ENCODE measurements at places on chromosomes 12 and 14.

DNA sequence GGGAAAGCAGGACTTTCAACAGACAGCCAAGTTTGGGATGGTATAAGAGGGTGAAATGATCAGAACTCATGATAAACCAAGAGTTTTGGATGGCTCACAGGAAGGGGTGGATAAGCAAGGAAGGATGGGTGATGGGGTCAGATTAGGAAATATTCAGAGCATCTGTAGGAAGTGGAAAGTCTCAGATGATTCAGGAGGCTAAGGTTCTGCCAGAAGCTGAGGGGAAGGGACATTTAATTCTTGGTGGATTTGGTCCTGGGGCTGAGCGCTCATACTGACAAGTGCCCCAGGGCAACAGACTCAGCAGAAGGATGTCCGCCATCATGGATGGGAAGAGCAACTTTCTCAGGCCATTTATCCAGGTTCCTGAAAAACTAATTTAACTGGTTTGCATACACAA lies 28.4 kb upstream of the BDKRB2 start:
- no peak for DNase-seq

DNA sequence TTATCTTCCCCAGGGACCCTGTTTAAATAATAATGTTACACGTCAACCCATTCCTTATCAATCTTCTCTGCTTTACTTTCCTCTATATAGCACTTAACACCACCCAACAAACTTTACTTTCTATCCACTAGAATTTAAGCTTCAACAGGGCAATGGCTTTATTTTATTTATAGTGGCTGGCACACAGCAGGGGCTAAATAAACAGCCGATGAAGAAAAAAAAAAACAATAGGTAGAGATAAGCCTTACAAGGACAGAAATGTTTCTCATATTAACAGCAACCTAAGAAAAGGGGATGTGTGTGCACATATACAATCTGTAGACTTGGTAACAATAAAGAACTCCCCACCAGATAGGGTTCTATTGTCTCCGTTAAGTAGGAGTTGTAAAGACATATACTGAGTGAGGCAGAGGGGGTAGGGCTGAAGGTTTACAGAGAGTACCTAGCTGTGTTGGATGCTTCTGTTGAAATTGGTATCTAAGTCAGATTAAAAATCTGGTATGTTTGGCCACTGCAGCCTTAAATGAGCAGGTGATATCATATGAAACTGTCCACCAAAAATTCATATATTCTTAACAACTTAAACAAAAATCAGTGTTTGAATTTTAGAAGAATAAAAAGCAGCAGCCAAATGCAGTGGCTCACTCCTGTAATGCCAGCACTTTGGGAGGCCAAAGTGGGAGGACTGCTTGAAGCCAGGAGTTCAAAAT lies 24.7 kb upstream of the AP4S1 start:
- DNase-seq, result no peak

DNA sequence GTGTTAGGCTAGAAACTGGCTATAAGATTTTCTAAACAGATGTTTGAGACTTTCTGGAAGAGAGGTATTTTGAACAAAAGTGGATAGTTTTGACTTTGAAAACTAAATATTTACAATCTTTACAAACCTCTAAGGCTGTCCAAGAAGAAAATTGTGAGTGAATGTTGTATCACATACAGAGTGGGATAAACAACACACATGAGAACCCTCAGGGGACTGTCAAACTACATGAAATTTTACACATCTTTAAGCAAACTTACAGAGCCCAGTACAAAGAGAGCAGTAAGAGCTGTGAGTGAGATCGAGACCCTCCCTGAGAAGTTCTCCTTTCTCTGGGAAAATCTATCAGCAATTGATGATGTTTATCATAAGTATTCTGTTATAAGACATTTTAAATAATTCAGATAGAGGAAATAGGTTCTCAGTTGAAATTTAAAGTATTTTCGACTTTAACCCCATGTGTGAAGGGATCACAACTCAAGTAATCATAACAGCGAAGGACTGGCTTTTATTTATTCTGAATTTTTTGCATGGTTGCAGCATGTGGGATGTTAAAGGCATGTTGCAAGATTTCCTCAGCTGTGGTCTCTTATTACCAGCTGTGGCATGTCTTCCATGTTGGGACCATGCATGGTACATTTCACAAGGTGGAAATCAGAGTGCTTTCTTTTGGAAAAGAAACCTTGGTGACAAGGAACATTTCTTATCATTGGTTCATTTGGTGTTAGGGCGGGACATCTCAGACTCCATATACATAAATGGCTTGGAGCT lies 264.0 kb upstream of the PRICKLE1 start:
- DNase-seq, result no peak

DNA sequence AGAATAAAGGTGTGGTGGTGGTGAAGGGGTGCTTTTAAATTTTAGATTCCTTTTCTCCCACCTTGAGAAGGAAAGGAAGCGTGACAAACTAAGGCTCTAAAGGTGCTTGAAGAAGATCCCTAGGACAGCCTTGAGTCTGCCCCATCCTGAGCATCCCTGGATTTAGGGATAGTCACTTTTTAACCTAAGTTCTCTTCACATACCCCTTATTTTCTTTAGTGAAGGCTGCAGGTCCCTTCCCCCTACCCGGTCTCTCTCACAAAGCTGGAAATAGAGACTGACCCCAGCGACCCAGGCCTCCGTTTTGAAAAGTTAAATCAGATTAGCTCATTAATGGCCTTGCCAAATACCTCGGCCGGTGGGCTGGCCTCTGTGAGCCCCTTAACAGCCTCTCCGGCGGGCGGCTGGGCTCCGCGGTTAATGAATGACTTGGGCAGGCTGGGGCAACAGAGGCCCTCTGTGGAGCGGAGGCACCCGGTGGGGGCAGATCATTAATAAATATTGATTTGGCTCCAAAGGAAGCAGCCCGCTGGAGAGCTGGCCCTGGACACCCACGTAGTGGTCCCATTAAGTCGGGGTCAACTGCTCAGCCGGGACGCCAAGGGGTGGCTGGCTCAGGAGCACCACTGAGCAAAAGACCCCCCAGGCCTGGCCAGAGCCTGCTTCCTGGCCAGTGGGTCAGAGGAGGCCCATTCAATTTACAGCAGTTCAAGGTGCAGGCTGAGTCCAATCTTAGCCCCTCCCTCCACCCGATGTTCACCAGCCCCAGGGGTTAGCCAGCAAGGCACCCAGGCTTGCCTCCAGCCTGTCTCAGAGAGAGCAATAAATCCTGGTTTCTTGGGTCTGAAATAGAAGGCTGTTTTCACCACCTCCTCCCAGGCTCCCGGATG lies 31.8 kb downstream of the PAH start:
- DNase-seq, result no peak

DNA sequence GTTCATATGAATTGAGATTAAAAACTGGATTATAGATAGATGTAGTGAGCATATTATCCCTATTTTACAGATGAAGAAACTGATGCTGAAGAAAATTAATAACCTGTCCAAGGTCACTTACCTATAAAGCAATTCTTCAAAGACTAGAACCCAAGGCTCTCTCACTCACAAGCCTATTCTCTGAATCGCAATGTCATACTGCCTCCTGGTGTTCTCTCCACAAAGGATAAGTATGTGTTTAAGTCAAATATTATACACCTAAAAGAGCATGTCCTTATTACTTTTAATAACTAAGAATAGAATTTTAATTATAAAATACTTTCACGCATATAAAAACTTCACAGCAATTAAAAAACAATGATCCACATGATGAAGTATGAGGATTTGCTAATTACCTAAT lies 721.3 kb upstream of the USP15 start:
- DNase-seq, result no peak

DNA sequence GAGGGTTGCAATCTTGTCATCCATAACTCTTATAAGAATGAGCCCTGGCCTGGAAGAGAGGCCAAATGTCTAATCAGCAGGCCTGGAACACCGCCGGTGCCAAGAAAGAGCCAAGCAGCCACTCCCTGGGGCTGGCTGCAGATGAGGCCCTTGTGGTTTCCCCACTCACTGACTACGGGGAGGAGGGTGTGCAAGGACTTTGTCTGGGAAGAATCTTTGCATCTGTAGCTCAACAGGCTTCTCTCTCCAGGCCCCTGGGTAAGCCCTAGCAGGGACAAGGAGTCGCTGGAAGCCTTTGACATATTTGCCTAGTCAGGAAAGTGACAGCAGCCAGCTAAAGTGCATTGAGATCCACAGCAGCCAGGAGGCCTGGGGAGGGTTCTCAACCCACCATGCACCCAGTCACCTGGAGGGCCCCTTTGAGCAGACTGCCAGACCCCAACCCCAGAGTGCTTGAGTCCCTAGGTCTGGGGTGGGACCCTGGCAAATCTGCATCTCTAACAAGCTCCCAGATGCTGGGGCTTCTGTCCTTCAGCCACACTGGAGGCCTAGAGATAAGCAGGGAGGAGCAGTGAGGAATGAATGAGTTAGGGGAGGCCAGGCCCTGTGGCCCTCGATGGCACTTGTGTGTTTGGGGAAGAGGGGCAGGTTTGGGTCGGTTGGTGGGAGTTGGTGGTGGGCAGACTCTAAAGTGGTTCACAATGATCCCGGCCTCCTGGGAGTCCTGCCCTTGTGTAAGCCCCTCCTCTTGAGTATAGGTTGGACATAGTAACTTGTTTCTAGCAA lies 13.9 kb upstream of the LRTM2 start:
- DNase-seq, result no peak

DNA sequence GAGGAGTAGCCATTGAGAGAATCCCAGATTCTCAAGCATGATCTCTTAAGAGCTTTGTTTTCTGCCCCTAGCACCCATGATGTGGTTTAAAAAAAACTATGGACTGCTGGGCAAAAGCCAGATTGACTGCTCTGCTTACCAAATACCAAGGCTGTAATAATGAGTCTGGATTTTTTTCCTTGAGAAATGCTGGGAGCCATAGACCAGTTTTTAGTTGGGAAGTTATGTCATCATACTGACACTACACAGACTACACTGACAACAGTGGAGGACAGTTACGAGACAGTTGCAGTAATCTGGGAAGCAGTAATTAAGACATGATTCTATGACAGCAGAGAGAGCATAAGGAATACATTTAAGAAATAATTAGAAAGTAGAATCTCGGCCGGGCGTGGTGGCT lies 35.8 kb downstream of the SPATA7 start:
- DNase-seq, result no peak

DNA sequence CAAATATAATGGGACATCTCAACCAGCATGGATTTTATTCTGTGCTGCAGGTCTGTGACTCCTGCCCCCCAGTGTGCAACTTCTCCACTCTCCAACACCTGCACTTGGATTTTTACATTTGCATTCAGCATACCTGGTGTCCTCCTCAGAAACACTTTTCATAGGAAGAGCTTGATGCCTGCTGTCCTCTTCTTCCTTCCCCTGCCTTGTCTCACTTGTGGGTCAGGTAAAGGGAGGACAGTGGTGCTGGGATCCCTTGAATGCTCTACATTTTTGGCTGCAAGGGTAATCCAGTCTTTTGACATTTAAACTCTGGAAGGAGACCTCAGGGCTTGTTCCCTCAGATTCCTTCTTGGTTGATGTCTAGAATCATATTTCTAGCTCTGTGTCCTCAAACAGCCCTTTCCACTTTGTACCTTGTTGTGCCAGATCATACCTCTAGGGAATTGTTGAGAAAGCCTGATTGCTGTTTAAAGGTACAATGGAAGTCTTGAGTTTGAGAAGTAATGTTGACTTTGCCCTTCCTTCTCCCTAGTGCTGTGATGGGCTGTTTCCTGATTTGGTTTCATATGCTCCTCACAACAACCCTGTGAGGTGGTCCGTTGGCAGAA lies 12.6 kb downstream of the UBE3B start:
- no peak for DNase-seq

Data from activated CD4-positive, alpha-beta T cell treated with anti-CD3 and anti-CD28 coated beads for 1 hour (primary cell).